ENCODE measurements at places on chromosomes 1 and 21. TPM values are rescaled to one million over a fixed set of nuclear protein-coding genes. Genes with fewer than 3 reads are reported as not detected.

Gene RNU1-4
- total RNA-seq = under 0.01 TPM

Gene KCNK2
- 1.5 TPM for total RNA-seq

Gene PLA2G2E
- total RNA-seq = not detected

Gene RHOU
- 19.2 TPM for total RNA-seq

Gene LRRN2
- total RNA-seq = 1.5 TPM

Gene MASP2
- not detected for total RNA-seq

Gene E2F2
- 6.2 TPM for total RNA-seq

Gene POMGNT1
- 40.6 TPM for total RNA-seq

Gene KRTAP23-1
- total RNA-seq = not detected

Gene NIT1
- 19.3 TPM for total RNA-seq

- DNase-seq = no peak
Observed at GRCh38 chr1:18876210-18876609, 16.8 kb upstream of the TAS1R2 start.

GRCh38 chr1:181391301-181391900, 91.9 kb upstream of the CACNA1E start:
- DNase-seq = peak; percentile 27

GRCh38 chr1:67843746-67844145, 10.5 kb upstream of the GNG12 start:
- DNase-seq = no peak

- DNase-seq = no peak
Observed at GRCh38 chr21:25062061-25062460, 545.2 kb downstream of the MRPL39 start.

GRCh38 chr1:16984717-16985116, 4.3 kb upstream of the MFAP2 start:
- peak; percentile 73 for DNase-seq

DNA sequence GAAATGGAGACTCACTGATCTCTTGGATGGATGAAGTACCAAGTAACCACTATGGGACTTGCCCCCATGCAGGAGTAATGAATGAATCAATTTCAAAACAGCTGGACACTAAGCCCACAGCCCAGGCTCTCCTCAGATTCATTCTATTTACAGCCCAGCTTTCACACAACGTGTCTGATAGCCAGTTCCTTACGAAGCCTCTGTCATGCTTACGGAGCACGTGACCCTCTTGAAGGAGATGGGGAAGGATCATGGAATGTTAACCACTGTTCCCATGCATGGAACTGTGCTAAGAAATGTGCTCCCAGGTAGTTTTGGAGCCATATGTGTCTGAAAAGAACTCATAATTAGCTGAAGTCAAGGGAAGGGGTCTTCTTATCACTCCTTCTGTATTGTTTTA, 124.1 kb downstream of the KIF26B start:
- DNase-seq = no peak

DNA sequence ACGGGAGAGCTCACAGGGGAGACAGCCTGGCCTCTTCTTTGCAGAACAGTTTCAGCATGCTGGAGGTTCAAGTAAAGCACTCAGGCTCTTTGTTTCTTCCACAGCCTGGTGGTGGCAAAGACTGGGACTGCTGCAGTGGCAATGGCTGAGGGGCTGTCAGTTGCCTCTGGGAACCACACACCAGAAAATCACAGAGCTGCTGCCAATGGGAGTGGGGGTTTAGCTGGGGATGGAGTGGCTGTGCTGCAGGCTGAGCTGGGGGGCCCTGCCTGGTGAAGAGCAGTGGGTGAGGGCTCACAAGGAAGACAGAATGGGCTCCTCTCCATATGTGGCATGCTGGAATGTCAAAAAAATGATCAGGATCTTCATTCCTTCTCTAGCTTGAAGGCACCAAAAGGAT, 25.6 kb upstream of the PTGFR start:
- DNase-seq = no peak

GRCh38 chr1:38829368-38829767, 30.2 kb downstream of the RRAGC start:
- no peak for DNase-seq

DNA sequence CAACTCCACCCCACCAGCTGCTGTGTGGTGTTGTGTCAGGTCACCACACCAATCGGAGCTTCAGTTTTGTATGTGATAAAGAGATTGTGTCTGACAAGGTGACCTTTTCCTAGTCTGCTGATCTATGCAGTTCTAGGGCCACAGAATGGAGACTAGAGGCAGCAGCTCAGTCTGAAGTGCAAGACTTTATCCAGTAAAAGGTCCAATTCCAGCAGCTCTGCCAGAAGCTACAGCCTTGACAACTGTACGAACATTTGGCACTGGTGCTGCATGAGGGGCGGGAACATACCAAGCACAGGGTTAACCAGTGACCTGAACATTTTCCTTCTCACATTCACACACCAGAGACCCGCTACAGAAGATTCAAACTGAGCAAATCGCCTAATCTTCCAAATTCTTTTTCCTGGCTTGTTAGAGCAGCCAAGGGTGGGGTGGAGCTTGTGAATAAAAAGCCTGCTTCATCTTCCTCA, 9.3 kb downstream of the FMO1 start:
- peak; percentile 87 for DNase-seq

DNA sequence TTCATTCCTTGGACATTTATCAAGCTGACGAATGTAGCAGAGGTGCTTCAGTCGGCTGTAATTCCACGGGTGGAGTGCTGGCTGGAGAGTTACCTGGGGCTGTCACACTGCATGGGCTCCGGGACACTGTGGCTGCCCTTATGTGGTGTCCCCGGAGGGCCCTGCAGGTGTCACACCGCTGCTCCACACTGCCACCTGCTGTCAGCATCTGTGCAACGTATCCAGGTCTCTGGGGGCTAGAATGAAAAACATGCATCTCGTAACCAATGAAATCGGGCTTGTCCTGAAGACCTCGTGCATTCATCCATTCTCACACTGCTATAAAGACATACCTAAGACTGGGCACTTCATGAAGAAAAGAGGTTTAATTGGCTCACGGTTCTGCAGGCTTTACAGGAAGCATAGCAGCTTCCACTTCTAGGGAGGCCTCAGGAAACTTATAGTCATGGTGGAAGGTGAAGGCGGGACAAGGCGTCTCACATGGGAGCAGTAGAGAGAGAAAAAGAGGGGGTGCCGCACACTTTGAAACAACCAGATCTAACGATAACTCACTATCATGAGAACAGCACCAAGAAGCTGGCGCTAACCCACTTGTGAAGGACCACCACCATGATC, 46.7 kb upstream of the PCBP3 start:
- peak; percentile 73 for DNase-seq

- no peak for DNase-seq
Observed at GRCh38 chr1:211606332-211606913, 27.5 kb upstream of the SLC30A1 start.

GRCh38 chr1:197469620-197470210, 201.7 kb downstream of the CRB1 start:
- DNase-seq = no peak

DNA sequence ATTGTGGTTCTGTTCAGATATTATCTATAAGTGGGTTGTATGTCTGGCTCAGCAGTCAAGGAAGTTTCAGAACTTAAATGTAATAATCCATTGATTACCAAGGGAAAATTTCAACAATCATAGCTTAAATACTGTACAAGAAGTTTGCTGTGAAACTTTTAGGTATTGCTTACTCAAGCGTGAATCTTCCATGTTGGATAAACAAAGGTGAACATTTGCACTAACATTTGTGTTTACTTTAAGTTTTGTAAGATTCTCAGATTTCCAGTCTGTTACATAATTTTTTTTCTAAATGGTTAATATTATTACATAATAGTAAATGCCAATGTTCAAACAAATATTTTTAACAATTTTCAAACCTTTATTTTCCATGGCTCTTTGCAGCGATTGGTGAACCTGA, 285.6 kb downstream of the NCAM2 start:
- no peak for DNase-seq

GRCh38 chr1:2255047-2255419, 26.9 kb downstream of the SKI start:
- no peak for DNase-seq

DNA sequence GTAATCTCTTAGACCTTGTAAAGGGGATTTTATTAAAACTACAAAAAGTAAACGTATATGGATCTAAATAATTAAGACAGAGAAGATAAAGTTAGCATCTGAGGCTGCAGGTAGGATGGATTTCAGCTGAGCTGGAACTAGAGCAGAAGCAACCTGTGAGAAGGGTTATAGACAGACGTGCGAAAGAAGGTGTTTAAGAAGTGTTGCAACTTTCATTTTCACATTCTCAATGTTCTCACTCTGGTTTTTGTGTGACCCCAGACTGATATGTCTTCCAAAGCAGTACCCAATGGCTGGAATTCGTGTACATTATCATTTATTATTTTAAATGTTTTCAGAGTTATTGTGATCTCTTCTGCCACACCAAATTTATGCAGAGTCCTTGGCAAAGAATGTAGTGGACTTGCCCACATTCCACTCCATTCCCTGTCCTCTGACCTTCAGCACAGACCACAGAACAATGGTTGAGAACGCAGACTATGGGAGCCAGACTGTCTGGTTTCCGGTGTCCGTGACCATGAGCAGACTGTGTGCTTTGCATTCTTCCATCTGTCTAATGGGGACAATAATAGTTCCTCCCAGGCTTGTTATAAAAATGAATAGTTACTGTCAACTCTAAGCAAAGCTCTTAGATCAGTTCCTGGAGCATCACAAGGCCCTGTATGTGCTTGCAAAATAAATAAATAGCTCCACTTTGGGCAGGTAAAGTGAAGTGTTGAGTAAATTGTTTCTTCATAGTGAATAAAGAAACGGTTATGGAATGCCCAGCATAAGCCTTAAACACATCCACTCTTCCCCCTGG, 140.6 kb upstream of the SAMSN1 start:
- DNase-seq = no peak

DNA sequence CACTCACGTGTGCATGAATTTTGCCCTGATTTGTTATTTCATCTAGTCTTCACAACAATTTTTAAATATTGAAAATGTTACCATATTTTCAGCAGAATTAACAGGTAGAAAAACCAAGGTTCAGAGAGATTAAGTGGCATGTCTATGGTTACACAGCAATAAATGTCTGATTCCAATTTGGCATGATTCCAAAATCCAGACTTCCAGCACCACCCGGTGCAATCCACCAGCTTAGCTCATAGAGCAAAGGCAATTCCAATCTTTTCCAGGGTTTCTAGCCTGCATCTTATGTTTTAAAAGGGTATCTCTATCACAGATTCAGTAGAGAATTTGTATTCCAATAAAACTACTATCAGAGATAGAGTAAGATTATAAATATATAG, 161.8 kb downstream of the TPR start:
- peak; percentile 12 for DNase-seq

DNA sequence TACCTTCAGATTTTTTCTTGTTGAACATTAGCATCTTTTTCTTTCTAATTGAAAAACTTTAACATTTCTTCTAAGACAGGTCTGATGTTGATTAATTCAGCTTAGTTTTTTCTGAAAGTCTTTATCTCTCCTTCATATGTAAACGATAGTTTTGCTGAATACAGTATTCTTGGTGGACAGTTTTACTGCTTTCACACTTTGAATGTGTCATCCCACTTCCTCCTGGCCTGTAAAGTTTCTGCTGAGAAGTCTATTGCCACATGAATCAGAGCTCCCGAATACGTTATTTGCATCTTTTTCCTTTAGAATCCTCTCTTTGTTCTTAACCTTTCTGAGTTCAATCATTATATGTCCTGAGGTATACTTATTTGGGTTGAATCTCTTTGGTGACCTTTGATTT, 344.2 kb downstream of the OLFM3 start:
- DNase-seq = no peak

DNA sequence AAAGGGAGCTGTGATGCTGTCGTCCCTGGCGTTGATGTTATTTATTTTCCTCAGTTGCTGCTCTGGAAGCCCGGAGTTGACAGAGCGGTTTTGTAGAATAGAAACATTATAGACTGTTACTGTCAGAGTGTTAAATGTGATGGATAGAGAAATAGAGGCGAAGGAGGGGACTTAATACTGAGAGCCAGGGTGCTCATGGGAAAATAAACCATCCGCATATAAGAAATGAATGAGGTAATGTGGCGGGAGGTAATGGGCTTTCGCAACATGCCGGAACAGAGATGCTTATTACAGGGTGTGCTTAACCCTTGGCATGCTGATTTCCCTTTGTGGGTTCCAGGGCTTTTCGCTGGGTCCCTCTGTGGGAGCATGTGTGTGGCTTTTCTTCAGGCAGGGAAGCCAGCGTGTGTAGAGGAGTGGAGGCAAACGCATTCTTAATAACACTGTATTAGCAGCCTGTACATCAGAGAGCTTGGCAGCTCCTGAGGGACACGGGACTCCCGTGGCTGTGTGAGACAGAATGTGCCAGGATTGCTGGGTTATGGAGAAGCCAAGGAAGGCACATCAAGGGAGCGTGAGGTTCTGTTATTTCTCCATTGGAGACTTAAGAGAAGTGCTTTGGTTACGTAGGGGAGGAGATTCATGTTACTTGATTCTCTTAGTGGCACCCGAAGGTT, 141.0 kb downstream of the PBX1 start:
- no peak for DNase-seq

DNA sequence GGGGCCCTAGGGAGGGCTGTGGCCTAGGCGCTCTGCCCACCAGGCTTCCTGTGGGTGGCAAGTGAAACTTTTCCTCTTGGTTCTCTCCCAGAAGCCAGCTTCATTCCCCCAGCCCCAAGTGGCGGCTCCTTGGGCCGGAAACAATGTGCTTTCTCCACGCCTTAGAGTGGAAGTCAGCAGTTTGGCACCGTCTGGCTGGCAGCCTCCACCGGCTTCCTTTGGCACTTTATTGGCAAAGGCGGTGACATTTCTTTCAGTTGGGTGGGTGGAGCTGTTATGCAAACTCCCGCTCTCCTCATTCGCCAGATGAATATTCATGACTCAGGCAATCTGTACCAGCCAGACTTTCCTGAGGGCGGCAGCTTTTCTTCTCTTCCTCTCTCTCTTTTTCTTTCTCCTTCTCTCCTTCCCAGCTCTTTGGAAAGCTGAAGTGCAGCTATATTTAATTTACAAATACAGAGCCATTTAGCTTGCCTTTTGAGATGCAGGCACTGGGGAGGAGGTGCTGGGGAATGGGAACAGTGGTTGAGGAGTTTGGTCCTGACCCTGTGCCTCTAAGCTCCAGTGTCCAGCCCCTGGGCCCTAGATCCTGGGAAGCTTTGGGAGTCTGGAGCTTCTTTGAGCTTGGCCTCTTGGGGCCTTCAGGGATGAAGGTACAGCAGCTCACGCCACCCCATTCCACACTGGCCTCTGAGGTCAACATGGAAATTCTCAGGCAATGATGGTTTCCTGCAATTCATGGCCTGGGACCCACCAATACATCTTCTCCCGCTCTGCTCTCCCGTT, 67.8 kb upstream of the POU3F1 start:
- DNase-seq = peak; percentile 86

DNA sequence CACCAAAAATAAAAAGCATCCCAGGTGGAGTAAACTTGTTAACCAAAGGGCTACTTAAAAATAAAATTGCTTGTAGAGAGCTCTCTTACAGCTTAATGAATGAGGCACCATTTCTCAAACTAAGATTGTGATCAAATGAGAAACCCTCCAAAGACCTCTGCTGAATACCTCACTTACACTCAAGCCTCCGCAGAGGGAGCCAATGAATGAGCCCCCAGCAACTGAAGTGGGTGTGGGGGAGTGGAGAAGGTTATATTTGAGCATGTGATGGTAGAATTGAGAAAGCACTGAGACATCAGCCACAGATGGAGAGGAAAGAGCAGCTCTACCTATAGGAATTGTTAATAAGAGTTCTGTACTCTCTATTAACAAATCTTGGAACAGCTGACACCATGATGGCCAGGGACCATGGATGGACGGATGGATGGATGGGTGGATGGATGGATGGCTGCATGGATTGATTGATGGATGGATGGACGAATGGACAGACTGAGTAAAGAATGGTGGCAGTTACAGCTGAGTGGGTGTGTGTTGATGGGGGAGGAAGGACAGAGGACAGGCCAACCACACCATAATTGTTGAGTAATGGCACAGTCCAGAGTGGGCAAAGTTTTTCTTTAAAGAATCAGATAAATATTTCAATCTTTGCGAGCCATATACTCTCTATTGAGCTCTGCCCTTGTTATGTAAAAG, 20.3 kb upstream of the TIAM1 start:
- DNase-seq = no peak

Data from tongue (tissue), 3 donors.